ENCODE measurements at places on chromosomes 2 and 18. TPM values are rescaled to one million over a fixed set of nuclear protein-coding genes. Genes with fewer than 3 reads are reported as not detected.

Gene REG3A
- total RNA-seq = not detected

Gene ACTG2
- 0.17 TPM for total RNA-seq

Gene MLPH
- total RNA-seq = 253 TPM

Gene RBBP8
- total RNA-seq = 34.1 TPM

Gene RUFY4
- total RNA-seq = not detected

Measured in A549 treated with RU486 at 1 μM for 4 hours (cell line).